ENCODE measurements at places on chromosomes 3 and 15.

- no peak for DNase-seq
Observed at GRCh38 chr3:186217820-186218164, 108.9 kb upstream of the ETV5 start.

DNA sequence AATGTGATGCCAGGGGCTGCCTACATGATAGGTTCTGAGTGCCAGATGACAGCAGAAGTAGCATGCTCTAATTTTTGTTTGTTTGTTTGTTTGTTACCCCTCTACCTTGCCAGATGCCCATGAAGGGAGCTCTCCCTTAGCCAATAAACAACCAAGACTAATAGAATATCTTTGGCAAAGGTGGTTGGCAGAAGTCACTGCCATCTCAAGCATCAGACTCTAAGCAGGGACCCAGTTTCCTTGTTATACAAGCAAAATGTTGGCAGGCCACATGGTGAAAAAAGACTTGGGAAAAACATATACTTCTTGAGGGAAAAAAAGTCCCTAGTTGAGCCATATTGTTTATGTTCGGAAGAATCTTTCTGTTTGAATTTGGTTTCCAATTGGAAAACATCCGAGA is 609.0 kb upstream of the CFAP20DC start:
- DNase-seq: no peak

- DNase-seq: no peak
Observed at GRCh38 chr3:43418601-43419272, 132.4 kb downstream of the SNRK start.

- DNase-seq: no peak
Observed at GRCh38 chr15:69008056-69008455, 6.4 kb upstream of the NOX5 start.

DNA sequence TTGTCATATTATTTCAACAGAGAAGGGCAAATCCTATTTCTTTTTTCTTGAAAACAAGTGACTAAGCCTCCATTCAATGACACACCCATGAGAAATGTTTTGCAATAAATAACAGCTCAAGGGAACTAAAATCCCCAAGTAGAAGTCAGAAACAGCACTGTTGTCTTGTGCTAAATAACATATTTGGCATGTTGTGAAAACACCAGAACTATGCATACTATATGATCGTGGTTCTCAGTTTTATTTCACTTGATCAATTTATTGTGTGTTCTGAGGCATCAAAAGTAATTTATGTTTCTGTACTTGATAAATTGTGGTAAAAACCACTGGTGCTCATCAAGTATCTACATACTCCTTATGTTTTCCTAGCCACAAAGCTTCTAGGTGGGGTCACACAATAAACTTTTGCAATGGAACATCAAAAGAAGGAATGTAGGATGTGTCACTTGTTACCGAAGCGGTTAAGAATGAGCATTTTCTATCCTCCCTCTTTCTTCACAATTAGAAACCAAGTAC is 691.7 kb upstream of the CBLB start:
- no peak for DNase-seq

DNA sequence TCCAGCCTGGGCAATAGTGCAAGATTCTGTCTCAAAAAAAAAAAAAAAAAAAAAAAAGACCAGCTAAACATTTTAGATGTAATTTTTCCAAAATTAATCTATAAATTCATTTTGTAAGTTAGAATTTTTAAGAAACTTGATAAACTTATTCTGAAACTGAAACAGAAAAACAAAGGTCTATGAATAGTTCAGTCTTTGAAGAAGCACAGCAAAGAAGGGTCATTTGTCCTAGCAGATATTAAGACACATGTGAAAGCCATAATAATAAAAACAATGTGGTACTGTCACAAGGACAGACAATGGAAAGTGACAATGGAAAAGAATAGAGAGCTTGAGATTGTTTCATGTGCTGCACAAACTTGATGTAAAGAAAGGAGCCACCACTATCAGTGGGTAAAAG is 29.0 kb upstream of the PRSS50 start:
- no peak for DNase-seq
